Bronchial epithelial cell (primary cell): ENCODE measurements at places on chromosomes 1 and 21. TPM values are rescaled to one million over a fixed set of nuclear protein-coding genes. Genes with fewer than 3 reads are reported as not detected.

The AMY2B gene
- total RNA-seq = 3.9 and 5.5 TPM in 2 replicates

- peak; percentile 31 for DNase-seq
Observed at GRCh38 chr21:38878379-38879179, 72.8 kb downstream of the ETS2 start.

The KLF17 gene
- not detected in 2 replicates for total RNA-seq

GRCh38 chr1:39877231-39877778, 6.0 kb downstream of the TRIT1 start:
- DNase-seq = no peak

The ASCL5 gene
- total RNA-seq = under 0.01 and 0.13 TPM in 2 replicates

DNA sequence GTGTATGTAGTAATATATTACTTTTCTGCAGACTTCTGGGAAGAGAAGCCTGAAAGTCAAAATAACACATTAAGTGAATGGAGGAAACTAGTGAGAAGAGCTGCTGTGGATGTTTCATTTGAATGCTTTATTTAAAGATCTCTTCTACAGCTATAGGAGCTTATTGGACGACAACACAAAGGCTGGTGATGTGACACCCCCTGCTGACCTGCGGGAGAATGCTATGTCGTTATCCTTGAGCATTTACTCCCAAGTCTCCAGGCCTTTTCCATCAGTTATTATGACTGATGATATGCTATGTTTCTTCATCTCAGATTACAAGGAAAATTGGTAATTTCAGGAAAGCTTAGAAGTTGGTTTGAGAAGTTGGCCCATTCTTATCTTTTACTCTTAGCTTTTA, 22.3 kb upstream of the PLA2G4A start:
- peak; percentile 64 for DNase-seq

DNA sequence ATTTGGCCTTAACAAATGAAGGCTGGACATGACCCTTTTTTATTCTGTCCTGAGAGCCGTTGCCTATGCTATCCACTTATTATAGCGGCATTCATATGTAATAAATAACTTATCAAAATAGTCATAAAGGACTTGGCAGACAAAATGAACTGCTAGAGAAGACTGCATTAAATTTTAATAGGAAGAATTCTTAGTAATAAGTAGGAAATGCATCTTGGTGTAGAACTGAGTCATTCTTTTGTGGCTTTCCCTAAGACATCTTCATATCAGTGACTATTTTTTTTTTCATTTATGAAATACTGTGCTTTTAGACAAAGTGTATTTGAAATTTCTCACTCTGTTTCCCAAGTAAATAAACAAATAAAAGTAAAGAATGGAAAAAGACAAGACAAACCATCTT, 45.6 kb downstream of the PBX1 start:
- peak; percentile 29 for DNase-seq

The ITLN2 gene
- 0.26 TPM in 1 of 2 replicates, not detected in the other for total RNA-seq
